ENCODE measurements at places on chromosomes 3 and 15. TPM values are rescaled to one million over a fixed set of nuclear protein-coding genes. Genes with fewer than 3 reads are reported as not detected.

GRCh38 chr15:42226648-42227047 lies 18.5 kb upstream of the VPS39 start:
- DNase-seq = no peak

GRCh38 chr3:177236704-177237103 lies 39.4 kb upstream of the TBL1XR1 start:
- no peak for DNase-seq

DNA sequence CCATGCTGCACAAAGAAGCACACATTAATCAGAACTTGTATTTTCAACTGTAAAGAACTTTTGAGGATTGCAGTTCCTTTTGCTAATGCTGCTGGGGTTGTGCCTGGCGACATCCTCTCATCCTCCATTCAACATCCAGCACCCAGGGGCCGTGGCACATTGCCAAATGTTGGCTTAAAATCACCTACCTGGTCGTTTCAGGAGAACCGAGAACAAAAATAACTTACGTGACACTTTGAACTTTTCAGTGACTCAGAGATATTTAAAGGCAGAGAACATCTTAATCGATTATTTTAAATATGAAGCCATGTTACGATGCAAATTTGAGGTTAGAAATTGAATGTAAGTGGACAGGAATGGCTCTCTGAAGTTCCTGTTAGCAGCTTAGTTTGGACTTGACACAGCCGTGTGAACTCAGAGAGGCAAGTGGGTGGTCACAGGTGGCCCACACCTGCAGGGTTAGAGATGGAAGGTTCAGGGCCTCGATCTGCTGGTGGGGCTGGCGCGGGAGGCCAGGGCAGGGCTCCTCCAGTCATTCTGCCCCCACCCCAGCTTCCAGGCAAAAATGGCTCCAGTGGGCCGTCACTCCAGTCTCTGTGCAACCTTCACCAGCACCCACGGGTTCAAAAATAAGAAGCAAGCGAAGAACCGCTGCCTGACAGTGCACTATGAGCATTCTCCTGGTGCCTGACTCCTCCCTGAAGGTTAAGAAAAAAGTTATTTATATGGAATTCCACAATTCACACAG lies 12.2 kb downstream of the LRRK1 start:
- no peak for DNase-seq

The IL17RE gene
- total RNA-seq = not detected

The PARP9 gene
- 67.5 TPM for total RNA-seq

The MASP1 gene
- 10.2 TPM for total RNA-seq

The ATP13A3 gene
- total RNA-seq = 66.1 TPM

Measured in H4 (cell line).